Stimulated activated CD8-positive, alpha-beta memory T cell treated with anti-CD3 and anti-CD28 coated beads, Interleukin-7, amount 100 ng/mL, for 1 hour (primary cell): ENCODE measurements at places on chromosomes 5 and 9.

GRCh38 chr5:147895864-147896263 lies 10.5 kb downstream of the C5orf46 start:
- DNase-seq, result no peak

GRCh38 chr5:142901476-142902185 lies 131.5 kb downstream of the ARHGAP26 start:
- DNase-seq, result no peak

GRCh38 chr5:179234563-179235135 lies 110.6 kb downstream of the ADAMTS2 start:
- DNase-seq, result no peak

DNA sequence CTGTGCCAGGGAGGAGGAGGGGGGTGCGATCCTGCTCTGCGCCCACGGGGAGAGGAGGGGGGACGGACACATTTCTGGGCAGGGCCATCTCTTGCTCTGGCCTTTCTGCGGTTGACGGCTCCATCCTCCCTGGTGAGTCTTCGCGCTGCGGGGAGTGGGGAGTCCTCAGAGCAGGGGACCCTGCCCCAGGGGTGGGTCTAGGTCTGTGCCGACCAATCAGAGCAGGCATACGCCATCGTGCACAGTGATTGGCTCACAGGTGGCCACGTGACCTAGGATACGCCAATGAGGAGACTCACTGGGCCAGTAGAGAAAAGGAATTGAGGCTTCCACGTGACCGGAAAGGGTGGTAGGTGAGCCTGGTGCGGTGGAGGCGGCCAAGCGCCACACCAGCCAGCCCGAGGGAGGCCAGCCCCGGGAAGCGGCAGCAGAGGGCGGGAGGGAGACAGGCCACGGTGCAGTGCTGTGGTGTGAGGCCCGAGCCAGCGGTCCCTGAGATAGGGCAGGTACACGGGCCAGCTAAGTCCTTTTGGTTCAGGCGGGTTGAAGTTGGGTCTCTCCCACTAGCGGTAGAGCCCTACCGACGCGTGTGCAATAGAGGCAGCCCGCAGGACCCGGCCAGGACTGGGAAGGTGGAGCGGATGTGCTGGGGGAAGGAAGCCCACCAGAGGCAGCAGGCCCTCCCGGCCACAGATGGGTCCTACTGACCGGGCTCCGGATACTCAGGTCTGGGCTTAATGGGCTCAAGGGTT lies 65.2 kb upstream of the RNF130 start:
- DNase-seq, result no peak

- no peak for DNase-seq
Observed at GRCh38 chr9:33703430-33704102, 91.8 kb upstream of the PRSS3 start.

DNA sequence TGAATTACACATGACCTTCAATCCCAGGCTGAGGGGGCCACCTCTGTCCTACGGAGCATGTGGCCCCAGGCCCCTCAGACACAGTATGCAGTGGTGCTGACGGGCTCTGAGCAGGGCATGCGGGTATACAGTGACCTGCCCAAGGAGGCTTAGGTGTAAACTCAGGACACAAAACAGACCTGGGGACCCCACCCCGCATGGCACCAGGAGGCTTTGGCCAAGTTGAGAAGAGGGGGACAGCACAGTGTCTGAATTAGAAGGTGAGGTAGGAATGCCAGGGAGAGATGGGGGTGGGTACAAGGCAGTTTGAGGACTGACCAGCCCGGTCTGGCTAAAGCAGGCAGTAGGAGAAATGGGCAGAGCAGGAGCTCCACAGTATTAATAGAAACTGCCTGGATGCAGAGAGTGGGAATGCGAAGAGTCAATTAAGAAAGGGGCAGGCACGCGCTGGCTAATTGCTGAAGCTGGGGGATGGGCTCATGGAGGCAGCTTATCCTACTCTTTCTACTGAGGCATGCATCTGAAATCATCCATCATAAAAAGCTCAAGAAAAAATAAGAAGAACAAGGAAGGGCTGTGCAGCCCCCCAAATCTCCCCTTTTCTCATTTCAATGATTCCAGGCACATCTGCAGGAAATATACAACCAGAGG lies 109.0 kb downstream of the GABBR2 start:
- no peak for DNase-seq

DNA sequence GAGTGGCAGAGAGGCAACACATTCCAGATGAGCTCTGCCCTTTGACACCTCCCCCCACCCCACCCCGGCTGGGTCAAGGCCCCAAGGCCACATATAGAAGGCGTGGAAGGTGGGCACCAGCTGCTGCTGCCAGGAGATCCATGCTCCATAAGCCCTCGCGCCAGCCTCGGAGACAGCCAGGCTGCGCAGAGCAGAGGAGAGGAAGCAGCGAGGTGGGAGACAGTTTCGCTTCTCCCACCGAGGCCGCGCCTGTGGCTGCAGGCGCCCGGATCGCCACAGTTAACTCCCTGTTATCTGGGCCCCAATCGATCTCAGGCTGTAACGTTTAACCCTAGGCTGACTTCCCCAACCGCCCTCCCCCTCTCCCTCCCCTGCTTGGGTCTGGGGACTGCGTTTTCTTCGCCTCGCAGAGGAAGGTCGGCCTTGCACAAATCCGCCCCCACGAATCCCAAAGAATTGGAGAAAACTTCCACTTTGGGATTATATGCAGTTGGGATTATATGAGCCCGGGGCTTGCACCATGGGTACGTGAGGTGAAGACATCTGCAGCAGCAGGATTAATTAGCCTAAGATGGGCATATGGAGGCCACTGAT lies 1.1 kb upstream of the CXXC5 start:
- no peak for DNase-seq

- DNase-seq, result no peak
Observed at GRCh38 chr9:94882966-94883641, 156.6 kb downstream of the AOPEP start.

DNA sequence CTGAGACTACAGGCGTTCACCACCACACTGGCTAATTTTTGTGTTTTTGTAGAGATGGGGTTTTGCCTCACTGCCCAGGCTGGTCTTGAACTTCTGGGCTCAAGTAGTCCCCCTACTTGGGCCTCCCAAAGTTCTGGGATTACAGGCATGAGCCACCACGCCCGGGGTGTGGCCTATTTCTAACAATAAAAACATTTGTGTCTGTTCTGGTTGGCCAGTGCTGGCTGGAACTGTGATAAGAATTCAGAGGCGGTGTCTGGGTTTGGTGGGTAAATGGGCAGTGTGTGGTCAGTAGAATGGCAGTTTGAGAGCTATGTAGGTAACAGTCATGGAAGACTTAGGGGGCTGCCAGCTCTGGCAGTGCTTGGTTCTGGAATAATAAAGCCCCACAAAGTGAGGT lies 46.9 kb upstream of the SYNPO start:
- DNase-seq, result no peak

DNA sequence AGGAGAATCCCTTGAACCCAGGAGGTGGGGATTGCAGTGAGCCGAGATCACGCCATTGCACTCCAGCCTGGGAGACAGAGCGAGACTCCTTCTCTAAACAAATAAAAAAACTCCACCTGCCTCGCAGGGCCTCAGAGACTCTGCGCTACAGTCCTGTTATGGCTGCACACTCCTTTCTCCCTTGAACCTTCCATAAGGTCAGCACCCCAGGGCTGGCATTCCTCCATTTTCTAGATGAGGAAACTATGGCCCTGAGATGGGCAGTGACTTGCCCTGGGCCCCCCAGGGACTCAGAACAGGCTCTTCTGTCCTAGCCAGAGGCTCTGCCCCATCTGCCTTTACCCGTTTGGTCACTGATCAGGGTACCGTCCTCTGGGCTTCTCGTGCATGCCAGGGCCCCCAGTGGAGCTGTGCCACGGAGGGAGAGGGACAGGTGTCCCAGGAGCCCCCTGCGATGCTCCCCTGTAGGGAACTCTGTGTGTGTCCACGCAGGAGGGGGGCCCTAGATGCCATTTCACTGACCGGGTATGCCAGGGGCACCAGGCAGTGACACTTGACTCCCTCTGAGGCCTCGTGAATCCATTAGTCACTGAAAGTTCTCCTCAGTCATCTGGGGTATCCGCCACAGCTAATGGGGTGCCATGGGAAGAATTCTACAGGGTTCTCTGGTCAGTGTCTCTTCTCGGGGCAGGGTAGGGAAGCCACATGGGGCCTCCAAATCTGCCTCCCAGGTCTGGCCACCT lies 16.2 kb downstream of the RALGDS start:
- DNase-seq, result no peak

DNA sequence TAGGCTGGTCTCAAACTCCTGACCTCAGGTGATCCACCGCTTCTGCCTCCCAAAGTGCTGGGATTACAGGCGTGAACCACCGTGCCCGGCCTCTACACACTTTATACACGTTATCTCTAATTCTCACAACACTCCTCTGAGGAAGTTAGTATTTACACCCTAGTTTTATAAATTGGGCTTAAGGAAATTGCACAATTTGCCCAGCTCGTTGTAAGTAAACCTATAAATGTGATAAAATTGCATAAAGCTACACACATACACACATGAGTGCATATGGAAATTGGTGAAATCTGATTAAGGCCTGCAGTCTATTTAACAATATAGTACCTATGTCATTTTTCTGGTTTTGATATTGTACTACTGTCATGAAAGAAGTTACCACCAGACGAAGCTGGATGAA lies 4.4 kb upstream of the SLC4A9 start:
- DNase-seq, result no peak

DNA sequence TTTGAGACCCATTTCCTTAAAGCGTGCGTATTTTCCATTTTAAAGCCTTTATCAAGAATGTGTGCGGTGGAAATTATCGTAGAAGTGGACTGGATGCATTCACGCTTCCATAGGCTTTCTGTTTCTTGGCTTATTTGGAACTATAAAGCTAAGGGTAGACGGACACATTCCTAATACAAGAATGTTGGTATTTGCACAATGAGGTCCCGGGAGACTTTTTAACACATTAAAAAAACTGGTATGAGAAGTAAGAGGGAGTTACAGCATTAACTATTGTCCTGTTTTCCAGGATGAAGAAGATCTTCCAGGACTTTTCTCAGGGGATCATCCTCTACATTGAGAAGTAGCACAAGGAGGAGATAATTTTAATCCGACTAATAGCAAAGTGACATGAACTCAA lies 653.0 kb downstream of the MTRR start:
- DNase-seq, result no peak

- no peak for DNase-seq
Observed at GRCh38 chr9:96108691-96109380, 193.1 kb downstream of the HSD17B3 start.

DNA sequence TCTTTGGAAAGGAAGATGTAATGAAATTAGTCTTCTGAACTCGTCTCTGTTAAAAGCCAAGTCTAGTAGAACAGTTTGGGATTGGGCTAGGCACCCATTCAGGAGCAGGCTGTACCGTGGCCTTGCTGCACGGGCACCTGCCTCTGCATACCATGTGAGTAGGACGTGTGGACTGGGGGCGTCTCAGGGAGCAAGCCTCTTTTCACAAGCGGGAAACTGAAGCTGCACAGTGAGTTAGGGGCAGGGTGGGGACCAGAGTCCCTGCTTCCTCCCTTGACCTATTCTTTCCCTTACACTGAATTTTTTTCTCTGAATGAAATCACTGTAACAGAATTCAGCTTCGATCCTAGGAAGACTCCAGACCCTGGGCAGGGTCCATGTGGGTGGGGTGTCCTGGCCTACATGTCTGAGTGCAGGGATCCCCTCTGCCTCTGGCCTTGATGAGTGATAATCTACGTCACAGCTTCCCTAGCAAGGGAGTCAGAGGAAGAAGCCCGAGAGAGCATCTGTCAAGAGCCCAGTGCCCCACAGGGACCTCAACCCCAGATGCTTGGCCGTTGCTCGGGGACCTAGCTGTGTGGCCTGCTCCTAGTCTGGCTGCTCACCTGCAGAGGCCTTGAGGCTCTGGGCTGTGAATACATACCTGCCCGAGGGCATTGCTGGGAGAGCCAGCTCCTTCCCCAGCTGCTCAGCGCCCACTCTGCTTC lies 15.1 kb downstream of the PHF2 start:
- no peak for DNase-seq

- DNase-seq, result no peak
Observed at GRCh38 chr9:88370346-88370745, 17.9 kb upstream of the SPIN1 start.

DNA sequence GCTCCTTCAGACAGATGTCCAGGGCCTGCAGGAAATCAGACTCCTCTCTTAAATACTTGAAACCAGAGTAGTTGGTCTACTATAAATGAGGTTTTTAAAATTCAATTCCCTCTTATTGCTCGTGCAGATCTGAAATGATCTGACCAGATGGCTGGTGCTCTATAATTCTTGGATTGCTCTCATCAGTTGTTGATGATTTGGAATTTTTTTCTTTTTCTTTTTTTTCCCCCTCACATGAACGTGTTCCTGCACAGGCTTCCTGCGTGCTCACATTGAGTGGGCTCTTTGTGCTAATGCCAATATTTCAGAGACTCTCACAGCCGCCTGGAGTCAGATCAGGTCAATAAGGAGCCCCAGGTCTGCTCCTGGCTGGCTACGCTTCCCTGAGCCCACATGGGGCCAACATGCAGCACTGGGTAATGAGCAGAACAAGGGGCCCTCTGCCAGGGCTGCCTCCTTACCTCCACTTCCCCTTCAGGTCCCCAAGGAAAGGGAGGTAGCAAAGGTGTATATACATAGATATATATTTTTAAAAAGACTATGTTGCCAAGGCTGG lies 82.0 kb downstream of the SIL1 start:
- DNase-seq, result no peak

GRCh38 chr9:16407617-16408016 lies 462.9 kb downstream of the BNC2 start:
- no peak for DNase-seq

DNA sequence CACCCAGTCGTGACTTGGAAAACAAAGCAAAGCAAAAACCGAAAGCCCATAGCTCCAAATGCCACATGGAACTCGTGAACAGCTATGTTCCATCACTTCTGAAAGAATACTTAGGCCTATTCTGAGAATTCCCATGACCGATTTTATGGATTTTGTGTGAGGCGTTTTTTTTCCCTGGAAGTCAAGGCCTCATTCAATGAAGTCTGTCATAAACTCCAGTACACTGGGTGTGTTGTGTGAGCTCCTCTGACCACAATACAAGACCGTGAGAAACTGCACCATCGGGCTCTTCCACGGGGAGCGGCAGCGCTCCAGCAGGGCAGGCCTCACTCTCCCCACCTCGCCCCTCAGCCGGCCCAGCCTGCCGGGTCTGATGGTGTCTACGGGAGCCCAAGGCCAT lies 209.5 kb downstream of the FANCC start:
- no peak for DNase-seq

DNA sequence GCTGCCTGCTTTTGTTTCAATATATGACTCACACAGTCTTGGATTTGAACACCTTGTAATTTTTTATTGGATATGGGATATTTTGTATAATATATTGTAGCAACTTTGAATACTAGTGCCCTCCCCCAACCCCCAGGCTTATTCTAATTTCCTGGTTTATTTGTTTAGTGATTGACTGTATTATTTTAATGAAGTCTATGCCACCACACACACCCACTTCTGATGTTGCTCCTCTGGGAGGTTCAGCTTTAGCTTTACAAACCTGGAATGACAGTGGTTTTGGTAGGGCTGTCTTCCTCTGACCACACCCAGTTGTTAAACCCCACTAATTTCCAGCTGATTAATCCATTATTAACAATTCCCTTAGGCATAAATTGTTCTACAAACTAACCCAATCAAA lies 206.1 kb upstream of the NFIL3 start:
- no peak for DNase-seq

- no peak for DNase-seq
Observed at GRCh38 chr9:79054500-79054899, 517.3 kb upstream of the TLE4 start.
